ENCODE measurements at places on chromosomes 6 and 20. TPM values are rescaled to one million over a fixed set of nuclear protein-coding genes. Genes with fewer than 3 reads are reported as not detected.

GRCh38 chr20:49028684-49029083, 17.4 kb upstream of the CSE1L start:
- no peak for DNase-seq
- H3K27ac ChIP-seq = no peak overlapping the region
- no peaks in the 10 kb centered on the region for H3K36me3 ChIP-seq
- no peaks in the 10 kb centered on the region for H3K27me3 ChIP-seq

- no peak overlapping the region for H3K4me3 ChIP-seq
- no peaks in the 10 kb centered on the region for H3K4me1 ChIP-seq
- no peaks in the 10 kb centered on the region for H3K27me3 ChIP-seq
- DNase-seq = no peak
- no peak overlapping the region for H3K27ac ChIP-seq
Measured at GRCh38 chr20:51906049-51906448, 103.7 kb upstream of the SALL4 start.

Gene SMLR1
- total RNA-seq = 0.08 TPM

DNA sequence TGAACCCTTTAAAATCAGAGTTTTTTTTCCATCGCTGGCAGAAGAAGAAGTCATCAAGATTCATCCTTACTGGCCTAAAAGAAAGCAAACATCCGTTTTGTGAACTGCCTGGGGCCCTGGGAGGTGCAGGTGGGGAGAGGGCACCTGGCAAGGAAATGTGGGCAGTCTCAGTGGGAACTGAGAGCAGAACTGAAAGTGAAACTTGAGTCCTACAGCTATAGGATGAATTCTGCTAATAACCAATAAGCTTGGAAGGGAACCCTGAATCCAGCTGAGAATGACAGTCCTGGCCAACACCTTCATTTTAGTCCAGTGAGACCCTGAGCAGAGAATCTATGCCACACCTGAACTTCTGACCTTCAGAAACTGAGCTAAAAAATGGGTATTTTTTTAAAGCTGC, 130.1 kb upstream of the ASCC3 start:
- H3K27ac ChIP-seq = no peak overlapping the region
- H3K36me3 ChIP-seq = no peaks in the 10 kb centered on the region

- no peaks in the 10 kb centered on the region for H3K36me3 ChIP-seq
- H3K4me1 ChIP-seq = no peaks in the 10 kb centered on the region
- DNase-seq = no peak
- H3K27me3 ChIP-seq = no peaks in the 10 kb centered on the region
- no peak overlapping the region for H3K4me3 ChIP-seq
Measured at GRCh38 chr6:125356884-125357283, 55.1 kb upstream of the HDDC2 start.

DNA sequence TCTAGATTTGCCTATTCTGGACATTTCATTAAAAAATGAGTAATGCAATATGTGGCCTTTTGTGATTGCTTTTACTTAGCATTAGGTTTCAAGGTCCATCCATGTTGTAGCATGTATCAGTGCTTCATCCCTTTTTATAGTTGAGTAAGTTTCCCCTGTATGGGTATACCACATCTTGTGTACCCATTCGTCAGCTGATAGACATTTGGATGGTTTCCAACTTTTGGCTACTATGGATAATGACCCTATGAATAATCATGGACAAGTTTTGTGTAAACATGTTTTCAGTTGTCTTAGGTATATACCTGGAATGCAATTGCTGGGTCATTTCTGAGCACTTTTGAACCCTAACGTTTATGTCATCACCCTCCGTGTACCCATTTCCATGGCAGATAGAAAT, 15.4 kb downstream of the METTL24 start:
- H3K36me3 ChIP-seq = no peaks in the 10 kb centered on the region
- H3K4me1 ChIP-seq = peaks cover 15% of the 10 kb centered on the region
- no peaks in the 10 kb centered on the region for H3K27me3 ChIP-seq
- H3K4me3 ChIP-seq = no peak overlapping the region
- H3K27ac ChIP-seq = no peak overlapping the region

Gene EPHA7
- 2.0 TPM for total RNA-seq

DNA sequence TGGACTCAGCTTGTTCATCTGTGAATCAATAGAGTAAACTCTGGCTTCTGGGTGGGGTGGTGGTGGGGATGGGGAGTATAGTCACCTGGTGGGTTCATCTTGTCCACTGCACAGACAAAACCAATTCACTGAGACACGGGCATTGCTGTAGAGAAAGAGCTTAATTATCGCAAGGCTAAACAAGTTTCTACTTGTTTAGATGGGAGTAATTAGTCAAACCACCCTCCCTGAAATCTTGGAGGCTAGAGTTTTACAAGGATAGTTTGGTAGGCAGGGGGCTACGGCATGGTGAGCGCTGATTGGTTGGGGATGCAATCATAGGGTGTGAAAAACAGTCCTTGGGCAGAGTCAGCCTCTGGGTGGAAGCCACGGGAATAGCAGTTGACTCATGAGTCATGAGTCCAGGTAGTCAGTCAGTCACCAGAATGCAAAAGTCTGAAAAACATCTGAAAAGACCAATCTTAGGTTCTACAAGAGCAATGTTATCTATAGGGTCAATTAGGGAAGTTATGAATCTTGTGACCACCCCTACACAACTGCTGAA, 77.8 kb downstream of the STMND1 start:
- H3K4me1 ChIP-seq = no peaks in the 10 kb centered on the region
- no peaks in the 10 kb centered on the region for H3K36me3 ChIP-seq
- no peak overlapping the region for H3K27ac ChIP-seq
- no peak overlapping the region for H3K4me3 ChIP-seq
- no peaks in the 10 kb centered on the region for H3K27me3 ChIP-seq
- DNase-seq = no peak

GRCh38 chr6:163420289-163420614, 5.7 kb downstream of the QKI start:
- no peaks in the 10 kb centered on the region for H3K36me3 ChIP-seq
- DNase-seq = no peak
- no peak overlapping the region for H3K4me3 ChIP-seq
- H3K4me1 ChIP-seq = peaks cover 10% of the 10 kb centered on the region
- H3K27me3 ChIP-seq = no peaks in the 10 kb centered on the region

GRCh38 chr6:108029226-108029921, 45.2 kb downstream of the OSTM1 start:
- H3K27ac ChIP-seq = no peak overlapping the region
- DNase-seq = no peak
- no peak overlapping the region for H3K4me3 ChIP-seq
- no peaks in the 10 kb centered on the region for H3K4me1 ChIP-seq

DNA sequence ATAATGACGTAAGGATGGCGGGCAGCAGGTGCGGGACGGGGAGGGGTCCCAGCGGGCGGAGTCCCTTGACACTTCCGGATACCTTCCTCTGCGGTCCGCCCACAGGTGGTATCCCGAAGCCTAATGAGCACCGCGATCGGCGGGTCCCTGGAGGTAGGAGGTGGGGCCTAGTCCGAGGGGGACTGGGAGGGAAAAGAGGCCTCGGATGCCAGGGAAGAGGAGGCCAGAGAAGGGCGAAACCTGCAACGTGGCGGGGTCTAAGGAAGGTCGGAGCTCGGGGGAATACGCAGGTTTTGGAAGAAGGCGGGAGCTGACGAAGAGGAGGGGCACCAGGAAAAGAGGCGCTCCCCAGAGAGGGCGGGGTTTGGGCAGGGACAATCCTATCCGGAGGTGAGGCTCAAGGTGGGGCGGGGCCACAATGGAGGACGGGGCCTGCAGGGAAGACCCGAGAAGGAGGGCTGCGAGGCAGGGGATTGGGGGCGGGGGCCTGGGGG, 3.7 kb downstream of the PRSS16 start:
- no peaks in the 10 kb centered on the region for H3K36me3 ChIP-seq
- H3K27ac ChIP-seq = no peak overlapping the region
- H3K4me3 ChIP-seq = peak overlapping the region; percentile 32
- H3K4me1 ChIP-seq = peaks cover 2% of the 10 kb centered on the region
- DNase-seq = peak; percentile 75

DNA sequence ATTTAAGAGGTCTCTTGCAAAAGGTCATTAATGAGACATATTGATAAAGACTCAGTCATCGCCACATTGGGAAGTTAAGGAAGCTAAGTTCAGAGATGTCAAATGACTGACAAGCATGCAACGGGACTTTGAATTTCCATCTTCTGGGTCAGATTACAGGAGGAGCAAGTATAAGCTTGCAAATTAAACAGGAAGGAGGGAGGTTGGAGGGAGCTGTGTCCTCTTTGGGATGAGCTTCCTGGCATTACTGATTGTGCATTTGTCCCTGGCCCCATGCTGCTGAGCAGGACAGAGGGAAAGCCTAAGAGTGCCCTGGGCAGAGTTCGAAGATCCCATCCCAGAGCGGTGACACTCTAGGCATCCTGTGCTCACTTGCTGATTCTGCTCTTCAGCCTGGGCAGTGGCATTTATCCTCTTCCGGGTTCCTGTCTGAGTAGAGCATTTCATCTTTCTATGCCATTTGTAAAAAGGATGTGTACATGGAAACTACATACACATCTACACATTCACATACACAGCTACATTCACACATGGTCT, 40.5 kb downstream of the SLC22A1 start:
- no peaks in the 10 kb centered on the region for H3K36me3 ChIP-seq
- H3K4me3 ChIP-seq = no peak overlapping the region
- no peaks in the 10 kb centered on the region for H3K4me1 ChIP-seq
- H3K27me3 ChIP-seq = no peaks in the 10 kb centered on the region

DNA sequence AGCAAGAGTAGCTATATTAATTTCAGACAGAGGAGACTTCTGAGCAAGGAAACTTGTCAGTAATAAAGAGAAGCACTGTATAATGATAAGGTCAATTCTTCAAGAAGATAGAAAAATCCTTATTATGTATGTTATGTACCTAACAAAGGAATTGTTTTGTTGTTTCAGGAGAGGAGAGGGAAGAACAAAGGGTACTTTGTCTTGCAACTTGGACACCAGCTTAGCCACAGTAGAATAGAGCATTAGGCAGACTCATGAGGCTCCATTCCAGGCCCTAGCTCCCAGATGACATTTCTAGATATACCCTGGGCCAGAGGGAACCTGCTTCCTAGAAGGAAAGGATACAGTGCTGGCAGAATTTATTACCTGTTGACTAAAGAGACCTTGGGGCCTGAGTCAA, 6.5 kb upstream of the NUS1 start:
- H3K36me3 ChIP-seq = no peaks in the 10 kb centered on the region
- no peaks in the 10 kb centered on the region for H3K27me3 ChIP-seq
- no peak for DNase-seq
- H3K27ac ChIP-seq = no peak overlapping the region
- no peaks in the 10 kb centered on the region for H3K4me1 ChIP-seq
- H3K4me3 ChIP-seq = no peak overlapping the region

- DNase-seq = no peak
- H3K4me3 ChIP-seq = no peak overlapping the region
- H3K27ac ChIP-seq = no peak overlapping the region
- H3K27me3 ChIP-seq = no peaks in the 10 kb centered on the region
Measured at GRCh38 chr20:9301129-9302090, 213.0 kb upstream of the LAMP5 start.

Gene GNAS-AS1
- total RNA-seq = not detected

Gene SIRPB1
- total RNA-seq = 5.1 TPM

GRCh38 chr6:139895205-139895793, 520.9 kb upstream of the CITED2 start:
- H3K4me1 ChIP-seq = no peaks in the 10 kb centered on the region
- no peaks in the 10 kb centered on the region for H3K36me3 ChIP-seq
- H3K4me3 ChIP-seq = no peak overlapping the region
- no peak for DNase-seq
- H3K27ac ChIP-seq = no peak overlapping the region
- no peaks in the 10 kb centered on the region for H3K27me3 ChIP-seq

Gene WFDC12
- not detected for total RNA-seq

DNA sequence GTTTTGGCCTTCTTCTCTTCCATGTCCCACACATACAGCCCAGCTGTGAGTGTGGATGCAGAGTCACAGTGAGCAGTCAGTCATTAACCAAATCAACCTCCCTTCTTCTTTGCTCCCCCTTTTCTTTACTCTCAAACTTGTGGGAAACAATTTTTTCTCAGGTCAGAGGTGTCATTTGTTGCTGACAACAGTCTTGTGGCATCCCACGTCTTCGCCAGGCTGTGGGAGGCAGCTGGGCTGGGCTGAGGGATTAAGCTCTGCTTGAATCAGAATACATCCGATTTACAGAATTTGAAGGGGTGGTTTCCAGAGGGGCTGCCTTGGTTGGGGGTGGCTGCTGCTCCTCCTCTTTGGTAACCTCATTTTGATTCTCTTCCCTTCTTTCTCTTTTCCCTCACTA, 40.5 kb downstream of the SCGN start:
- H3K27ac ChIP-seq = no peak overlapping the region
- H3K4me3 ChIP-seq = no peak overlapping the region
- H3K4me1 ChIP-seq = no peaks in the 10 kb centered on the region
- DNase-seq = no peak
- H3K27me3 ChIP-seq = no peaks in the 10 kb centered on the region

Measured in ovary (tissue), 10 donors.